NCI-H187 (cell line): ENCODE measurements at places on chromosomes 4 and X.
A peak's percentile ranks its signal among the peaks of the same experiment; 100 is the strongest.

DNA sequence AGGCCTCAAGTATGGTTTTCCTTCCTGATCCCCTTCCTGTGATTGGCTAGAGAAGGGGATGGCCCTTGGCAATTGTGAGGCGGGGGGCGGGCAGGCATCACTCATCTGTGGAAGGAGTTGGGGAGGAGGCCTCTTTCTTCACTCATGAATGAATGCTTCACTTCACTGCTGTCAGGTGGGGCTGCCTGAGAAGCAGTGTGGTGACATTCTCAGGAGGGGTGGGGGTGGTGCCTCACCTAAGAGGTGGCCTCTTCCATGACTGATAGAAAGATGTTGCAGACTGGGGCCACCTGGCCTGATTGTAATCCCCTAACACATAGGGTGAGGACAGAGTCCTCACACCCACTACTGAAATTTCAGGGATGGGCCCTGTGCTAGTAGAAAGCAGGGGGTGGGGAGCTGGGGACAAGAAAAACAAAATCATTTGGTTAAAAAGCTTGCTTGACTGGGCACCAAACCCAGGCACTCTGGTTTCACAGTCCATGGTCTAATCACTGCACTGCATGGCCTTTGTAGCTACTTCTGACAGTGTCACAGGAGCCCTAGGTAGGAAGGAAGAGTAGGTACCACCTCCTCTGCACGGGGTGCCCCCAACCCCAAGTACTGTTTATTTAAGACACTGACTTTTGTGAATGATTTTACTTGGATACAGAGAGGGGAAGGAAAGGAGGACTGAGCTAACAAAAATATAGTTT lies 5.6 kb upstream of the HOPX start:
- no peak for DNase-seq

- no peak for DNase-seq
Measured at GRCh38 chrX:118872102-118872566, 48.5 kb downstream of the ZCCHC12 start.

- DNase-seq: no peak
Measured at GRCh38 chr4:166518315-166518714, 645.3 kb downstream of the TLL1 start.

DNA sequence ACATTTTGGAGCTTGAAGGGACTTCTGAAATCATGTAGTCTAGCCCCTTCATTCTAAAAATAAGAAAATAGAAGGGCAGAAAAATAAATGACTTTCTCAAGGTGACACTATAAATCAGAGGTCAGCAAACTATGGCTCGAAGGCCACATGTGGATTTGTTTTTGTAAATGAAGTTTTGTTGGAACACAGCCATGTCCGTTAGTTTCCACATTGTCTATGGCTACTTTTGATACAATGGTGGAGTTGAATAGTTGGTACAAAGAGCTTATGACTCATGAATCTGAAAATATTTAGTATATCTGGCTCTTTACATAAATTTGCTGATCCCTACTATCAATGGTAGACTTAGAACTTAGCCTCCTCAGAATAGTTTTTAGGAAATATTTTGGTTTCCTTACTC lies 302.4 kb upstream of the PRPS2 start:
- no peak for DNase-seq

DNA sequence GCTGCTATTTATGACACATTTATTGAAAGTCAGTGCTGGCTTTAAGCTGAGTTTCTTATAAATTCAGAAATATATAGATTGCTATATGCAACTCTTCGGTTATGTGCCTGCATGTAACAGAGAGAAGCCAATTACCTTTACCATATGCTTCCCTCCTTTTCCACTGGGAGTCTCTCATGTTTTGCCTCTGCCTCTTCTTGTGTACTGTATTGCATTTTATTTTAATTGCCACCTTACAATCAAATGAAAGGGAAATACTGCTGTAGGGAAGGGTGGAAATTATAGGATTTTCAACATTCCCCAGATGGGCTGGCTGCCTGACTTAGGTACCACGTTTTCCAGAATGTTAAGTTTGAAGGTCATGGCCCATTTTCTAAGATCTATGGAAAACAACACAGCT lies 655.4 kb upstream of the SLIT2 start:
- DNase-seq: no peak

GRCh38 chr4:74097116-74097515 lies 1.9 kb downstream of the CXCL2 start:
- no peak for DNase-seq

DNA sequence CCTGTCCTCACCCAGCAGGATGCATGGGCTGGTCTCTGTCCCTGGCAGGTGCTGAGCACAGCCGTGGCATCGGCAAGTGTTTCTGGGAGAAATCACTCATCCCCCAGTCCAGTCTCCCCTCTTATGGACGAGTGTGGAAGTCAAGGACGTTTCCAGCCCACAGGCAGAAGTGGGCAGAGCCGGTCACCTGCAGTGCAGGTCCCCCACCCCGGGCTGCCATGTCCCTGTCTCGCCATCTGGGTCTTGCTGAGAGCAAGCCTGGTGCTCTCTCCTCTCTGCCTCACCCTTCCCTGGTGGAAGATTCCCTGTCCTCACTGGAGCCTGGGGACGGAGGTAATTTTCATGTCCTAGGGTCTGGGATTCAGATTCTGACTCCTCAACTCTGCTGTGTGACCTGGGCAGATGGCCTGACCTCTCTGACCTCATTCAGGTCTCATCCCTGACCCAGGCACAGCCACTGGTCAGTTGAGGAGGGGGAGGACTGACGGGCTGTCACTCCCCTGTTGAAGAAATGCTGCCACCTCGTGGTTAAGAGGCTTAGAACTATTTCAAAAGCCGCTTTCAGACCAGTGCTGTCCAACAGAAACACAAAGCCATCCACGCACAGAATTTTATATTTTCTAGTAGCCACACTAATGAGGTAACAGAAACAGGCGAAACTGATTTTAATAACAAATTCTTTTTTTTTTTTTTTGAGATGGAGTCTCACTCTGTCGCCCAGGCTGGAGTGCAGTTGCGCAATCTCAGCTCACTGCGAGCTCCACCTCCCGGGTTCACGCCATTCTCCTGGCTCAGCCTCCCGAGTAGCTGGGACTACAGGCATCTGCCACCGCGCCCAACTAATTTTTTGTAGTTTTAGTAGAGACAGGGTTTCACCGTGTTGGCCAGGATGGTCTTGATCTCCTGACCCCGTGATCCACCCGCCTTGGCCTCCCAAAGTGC lies 1.8 kb downstream of the CPZ start:
- no peak for DNase-seq

GRCh38 chr4:77731656-77732055 lies 87.5 kb downstream of the CNOT6L start:
- no peak for DNase-seq

GRCh38 chr4:3284734-3285557 lies 7.9 kb upstream of the RGS12 start:
- DNase-seq: no peak

GRCh38 chr4:48259748-48260147 lies 9.9 kb downstream of the TEC start:
- no peak for DNase-seq

DNA sequence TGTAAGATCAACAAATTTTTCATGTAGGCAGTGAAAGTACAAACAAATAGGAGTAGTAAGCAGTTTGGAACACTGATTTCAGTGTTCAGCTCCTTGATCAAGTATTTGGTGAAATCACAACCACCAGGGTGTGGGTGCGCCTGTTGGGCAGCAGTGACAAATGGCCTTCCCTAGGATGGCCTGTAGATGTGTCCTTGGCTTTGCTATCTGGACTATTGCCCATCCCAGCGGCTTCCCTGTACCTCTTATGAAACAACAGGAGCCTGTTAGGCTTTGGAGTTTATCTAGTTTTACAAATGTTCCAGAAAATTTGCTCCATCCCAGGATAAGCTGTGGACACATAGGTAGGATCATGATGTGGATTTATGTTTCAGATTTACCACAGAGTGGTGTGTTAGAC lies 216.8 kb upstream of the FAT1 start:
- DNase-seq: no peak

DNA sequence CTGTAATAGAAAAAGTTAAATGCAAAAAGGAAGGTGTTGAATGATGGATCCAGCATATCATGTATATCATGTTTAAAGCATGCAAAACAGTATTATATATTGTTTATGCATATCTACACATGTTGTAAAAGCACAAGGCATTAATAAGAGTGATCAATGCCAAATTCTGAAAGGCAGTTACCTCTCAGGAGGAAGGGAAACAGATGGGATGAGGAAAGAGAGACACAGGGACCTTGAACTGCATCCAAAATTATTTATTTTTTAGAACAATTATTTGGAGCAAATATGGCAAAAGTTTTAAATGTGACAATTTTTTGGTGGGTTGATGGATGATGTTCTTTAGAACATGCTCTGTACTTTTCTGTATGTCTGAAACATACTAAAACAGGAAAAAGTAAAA lies 193.4 kb downstream of the CLCN4 start:
- DNase-seq: no peak

DNA sequence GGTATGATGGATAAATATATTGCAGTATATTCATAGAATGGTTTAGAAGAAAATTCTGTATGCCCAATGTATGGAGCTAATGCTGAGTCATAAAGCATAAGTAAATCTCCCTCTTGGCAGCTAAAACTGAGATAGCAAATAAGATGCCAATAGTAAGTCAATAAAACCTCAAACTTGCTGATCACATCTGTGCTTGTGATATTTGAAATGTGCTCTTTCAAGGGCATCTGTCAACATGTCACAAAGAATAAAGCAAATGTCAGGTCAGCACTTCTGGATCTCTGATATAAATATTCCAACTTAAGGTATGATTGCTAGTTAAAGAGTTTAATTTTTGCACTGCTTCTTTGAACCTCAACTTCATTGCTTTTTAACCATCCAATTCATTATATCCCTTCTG lies 262.3 kb upstream of the EMCN start:
- DNase-seq: no peak

DNA sequence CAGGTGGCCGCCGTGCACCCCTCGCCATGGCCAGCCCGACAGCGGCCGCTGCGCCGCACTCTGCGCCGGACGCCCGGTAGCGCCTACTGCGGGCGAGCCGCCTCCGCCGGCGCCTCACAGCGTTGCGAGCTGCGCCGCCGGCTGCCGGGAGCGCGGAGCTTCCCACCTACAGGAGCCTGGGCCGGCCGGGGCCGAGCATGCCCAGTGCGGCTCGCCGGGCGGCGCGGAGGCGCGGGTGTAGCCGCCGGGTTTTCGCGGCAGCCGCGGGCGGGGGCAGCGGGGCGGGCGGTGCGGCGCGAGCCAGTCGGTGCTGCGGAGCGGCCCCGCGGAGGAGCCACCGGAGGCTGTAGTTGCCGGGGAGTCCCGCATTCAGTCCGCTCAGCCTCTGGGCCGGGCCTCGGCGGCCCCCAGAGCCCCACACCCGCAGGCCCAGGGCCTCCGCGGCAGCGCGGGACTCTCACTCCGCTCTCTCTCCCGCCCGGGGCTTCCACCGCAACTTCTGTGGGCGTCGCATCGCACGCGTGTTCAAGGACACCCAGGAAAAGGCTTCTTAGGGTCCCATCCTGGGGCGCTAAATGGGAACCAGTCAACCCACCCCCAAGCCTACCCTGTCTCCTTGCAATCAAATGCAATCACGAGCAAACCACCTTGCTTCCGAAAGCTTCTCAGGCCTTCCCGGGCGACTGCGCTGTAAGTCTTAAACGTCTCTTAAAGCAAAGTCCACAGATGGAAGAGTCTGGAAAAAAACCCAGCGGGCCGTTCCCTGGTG lies at the start of gene MFAP3L:
MFAP3L (minus strand) TSS at position 143 of the 769 bp plus-strand sequence. CDS start 20,518 bp downstream, outside the sequence.
- DNase-seq: peak; percentile 4

GRCh38 chrX:74293343-74293946 lies 10.5 kb upstream of the ZCCHC13 start:
- peak; percentile 33 for DNase-seq

DNA sequence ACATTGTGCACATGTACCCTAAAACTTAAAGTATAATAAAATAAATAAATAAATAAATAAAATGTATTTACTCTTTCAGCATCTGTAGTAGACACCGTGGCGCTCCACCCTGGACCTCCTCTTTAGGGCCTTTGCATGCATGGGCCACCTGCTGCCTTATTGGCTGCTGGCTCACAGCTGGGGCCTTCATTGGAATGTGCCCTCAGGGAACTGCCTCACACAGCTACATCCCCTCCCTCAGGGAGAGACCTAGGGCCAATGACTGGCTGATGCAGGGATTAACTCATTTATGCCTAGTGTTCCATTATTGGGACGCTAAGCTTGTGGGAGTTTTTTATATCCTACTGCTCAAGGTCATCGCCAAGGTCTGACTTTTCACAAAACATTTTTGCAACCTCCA lies 302.9 kb upstream of the FTHL17 start:
- no peak for DNase-seq

DNA sequence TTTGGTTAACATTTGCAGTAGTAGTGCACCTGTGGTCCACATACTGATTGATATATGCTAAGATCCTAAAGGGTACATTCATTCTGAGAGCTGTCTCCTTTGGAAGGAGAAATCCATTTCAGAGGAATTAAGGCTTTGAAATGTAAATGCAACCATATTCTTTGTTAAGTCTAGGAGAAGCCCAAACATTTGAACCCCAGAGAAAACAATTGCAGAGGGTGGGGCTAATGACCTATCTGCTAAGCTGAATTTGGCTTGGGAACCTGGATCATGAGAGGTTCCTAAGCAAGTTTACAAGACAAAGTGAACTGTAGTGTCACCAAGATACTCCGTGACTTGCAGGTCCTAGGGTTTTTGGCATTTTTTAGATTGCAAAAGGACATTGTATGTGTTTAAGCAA lies 41.2 kb downstream of the LAS1L start:
- DNase-seq: no peak

DNA sequence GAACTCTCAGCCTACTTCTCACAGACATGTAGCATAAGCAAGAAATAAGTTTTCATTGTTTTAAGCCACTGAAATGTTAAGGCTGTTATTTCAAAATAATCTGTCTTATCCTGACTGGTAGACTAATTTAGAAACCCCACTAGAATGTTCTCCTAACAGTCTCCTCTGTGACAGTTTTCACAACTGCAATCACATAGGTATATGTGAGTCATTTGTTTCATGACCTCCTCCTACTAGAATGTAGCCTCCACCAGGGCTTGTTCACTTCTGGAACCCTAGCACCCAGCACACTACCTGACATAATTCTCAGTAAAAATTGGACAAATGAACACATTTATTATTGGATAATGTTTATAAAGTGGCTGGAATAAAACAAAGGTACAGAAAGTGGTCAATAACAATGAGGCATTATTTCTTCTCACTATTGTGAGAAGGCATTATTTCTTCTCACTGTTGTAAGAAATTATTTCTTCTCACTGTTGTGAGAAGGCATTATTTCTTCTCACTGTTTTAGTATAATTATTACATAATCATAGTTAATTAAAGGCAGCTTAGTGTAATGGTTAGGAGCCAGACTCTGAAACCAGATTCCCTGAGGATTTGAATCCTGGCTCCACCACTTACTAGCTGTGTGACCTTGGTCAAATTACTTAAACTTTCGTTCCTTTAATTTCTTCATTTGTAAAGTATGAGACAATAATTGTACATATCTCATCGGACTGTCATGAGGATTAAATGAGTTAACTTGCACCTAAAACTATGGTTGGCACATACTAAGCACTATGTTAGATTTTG lies 251.5 kb downstream of the RASL11B start:
- DNase-seq: no peak
